Activated CD4-positive, alpha-beta T cell treated with anti-CD3 and anti-CD28 coated beads, Interleukin-2, amount 10 ng/mL, durations not matched to agents 7 days and 5 days (primary cell): ENCODE measurements at places on chromosomes 7 and 10.

DNA sequence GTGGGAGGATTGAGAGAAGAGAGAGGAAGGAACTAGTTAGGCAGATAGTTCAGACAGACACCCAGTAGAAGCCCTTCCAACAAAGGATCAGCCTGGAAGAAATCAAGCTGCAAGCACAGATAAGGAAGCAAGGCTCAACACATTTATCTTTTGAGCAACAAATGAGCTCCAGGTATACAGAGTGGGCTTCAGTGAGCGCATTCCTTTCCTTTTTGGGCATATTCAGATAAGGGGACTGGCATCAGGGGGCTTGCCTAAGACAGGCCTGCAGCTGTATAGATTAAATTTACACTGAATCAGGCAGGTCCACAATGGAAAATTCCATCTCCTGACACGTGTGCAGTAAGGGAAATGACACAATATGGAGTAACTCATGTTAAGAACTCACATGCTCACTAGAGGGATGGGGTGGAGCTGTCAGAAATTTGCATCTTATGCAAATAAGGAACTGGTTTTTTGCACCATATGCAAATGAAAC is 147.2 kb downstream of the AKR1D1 start:
- H3K27me3 ChIP-seq, result peaks cover 2% of the 10 kb centered on the region
- H3K4me1 ChIP-seq, result no peaks in the 10 kb centered on the region
- no peak overlapping the region for H3K27ac ChIP-seq
- H3K36me3 ChIP-seq, result no peaks in the 10 kb centered on the region
- no peak for DNase-seq
- no peak overlapping the region for H3K4me3 ChIP-seq

DNA sequence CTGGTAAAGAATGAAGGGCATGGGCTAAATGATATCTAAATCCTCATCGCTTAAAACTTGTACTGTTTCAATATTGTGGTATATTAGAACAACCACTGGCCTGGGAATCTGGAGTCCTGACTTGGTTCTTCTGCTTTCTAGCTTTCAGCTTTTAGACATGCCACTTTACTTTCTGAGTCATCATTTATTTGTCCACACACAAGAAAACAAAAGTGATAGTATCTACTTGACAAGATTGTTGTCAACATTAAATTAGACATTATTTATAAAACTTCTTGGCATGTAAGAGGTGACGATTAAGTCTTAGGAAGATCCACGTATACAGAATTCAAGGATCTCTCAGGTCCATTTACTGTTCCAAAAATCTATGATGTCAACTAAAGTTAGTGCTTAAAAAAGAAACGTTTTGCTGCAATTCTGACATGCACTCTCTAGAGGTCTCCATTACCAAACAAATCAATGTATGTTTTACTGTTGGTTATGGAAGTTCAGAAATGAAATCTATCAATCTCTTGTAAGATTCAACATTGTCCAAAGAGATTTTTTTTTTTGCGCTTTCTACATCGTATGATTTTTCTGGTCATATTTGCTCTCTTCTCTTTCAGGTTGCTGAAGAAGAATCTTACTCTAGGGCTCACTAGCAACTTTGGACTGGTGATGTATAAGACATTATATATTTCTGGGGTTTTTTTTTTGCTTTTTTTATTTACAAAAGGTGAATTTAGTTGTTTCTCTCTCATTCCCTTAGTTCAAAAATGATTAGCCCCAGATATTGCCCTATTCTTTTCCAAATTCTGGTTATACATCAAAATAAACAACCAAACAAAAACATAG is 53.6 kb upstream of the DYNC1I1 start:
- no peaks in the 10 kb centered on the region for H3K4me1 ChIP-seq
- DNase-seq, result no peak
- H3K27me3 ChIP-seq, result peaks cover 10% of the 10 kb centered on the region
- H3K27ac ChIP-seq, result no peak overlapping the region

GRCh38 chr7:108771853-108772252 is 202.2 kb downstream of the DNAJB9 start:
- H3K27me3 ChIP-seq, result no peaks in the 10 kb centered on the region
- no peaks in the 10 kb centered on the region for H3K4me1 ChIP-seq
- no peaks in the 10 kb centered on the region for H3K36me3 ChIP-seq
- no peak overlapping the region for H3K4me3 ChIP-seq

- no peaks in the 10 kb centered on the region for H3K4me1 ChIP-seq
- no peaks in the 10 kb centered on the region for H3K27me3 ChIP-seq
- no peak overlapping the region for H3K27ac ChIP-seq
- no peak for DNase-seq
- H3K36me3 ChIP-seq, result no peaks in the 10 kb centered on the region
- no peak overlapping the region for H3K4me3 ChIP-seq
Observed at GRCh38 chr10:16009785-16010184, 149.5 kb upstream of the MINDY3 start.
